ENCODE measurements at places on chromosomes 16 and 17.

GRCh38 chr17:45848868-45849535 is 4.3 kb downstream of the SPPL2C start:
- no peak for DNase-seq

GRCh38 chr17:76793775-76794174 is 55.9 kb downstream of the MFSD11 start:
- DNase-seq, result peak; percentile 67

- no peak for DNase-seq
Measured at GRCh38 chr16:58028541-58029070, 3.1 kb downstream of the MMP15 start.

- no peak for DNase-seq
Measured at GRCh38 chr16:69116906-69117305, 11.5 kb downstream of the HAS3 start.

DNA sequence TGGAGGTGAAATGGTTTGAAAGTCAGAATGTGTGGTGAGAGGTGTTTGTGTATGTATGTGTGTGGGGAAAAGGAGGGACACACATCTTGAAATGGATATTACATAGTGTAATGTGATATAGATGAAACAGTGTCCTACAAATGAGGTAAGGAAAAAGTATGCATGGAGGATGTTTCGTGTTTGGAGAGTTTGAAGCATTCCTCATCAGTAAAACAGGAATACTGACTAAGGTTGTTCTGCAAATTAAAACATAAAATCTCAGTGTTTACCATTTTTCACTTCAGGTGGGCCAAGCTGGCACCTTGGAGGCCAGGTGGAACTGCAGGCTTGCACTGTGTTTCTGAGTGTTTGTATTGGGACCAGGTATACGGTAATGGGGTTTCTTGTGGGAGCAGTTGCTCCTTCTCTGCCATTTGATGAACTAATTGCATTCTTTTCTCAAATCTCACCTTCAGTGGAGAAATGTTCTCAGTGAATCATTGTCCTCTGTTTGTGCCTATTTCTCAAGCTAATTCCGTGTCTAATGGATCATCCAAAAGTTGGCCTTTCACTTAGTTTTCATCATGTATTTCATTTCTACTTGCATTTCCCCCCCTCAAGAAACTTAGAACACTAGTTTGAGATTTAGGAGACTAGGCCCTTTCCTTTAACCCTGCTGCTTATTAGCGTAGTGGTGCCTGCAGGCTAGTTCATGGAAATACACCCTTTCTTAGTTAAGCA is 8.2 kb upstream of the TBKBP1 start:
- DNase-seq, result no peak

DNA sequence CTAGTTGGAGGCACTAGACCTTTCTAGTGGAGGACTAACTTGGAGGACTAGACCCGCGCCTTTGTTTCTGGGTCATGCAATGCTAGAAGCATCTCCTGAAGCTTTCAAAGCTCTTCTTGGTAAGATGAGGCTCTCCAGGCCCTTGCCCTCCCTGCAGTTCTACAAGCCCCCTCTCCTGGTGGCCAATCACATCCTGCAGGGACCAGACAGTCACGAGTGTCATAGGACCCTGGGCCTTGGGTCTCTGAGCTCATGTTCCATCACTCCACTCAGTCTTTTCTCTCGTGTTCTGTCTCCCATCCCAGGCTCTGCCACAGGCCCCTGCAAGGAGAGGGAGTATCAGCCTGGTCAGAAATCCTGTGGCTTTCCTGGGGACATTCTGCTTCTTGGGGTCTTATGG is 119.6 kb downstream of the CYLD start:
- no peak for DNase-seq

GRCh38 chr16:88749358-88749757 is 35.7 kb downstream of the PIEZO1 start:
- DNase-seq, result no peak

GRCh38 chr17:4316648-4317047 is 49.8 kb downstream of the UBE2G1 start:
- no peak for DNase-seq

- peak; percentile 83 for DNase-seq
Measured at GRCh38 chr17:69581061-69581961, 166.8 kb downstream of the MAP2K6 start.

DNA sequence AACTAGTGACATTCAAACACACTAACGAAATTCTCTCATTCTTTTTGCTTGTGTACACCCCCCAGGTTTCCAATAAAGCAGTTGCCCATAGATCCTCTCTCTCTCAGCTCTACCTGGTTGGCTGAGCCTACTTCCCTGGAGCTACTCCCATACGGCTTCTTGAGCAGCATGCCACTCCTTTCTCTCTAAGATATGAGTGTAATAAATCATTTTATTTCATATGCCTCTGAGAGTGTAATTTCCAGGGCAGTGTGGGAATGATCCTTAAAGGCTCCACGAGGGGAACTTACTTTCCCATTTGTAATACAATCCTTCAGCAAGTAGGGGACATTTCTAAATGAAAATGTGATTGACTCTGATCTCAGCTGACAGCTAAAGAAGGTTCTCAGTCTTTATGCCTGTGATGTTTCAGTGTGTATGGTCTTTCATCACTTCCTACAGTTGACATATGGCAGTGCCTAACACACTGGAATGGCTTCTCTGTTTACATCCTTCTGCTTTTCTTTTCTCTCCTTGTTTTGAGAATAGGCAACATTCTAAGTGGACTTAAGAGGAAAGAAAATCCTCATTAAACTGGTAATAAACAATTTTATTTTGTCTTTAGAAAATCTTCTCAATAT is 1194.3 kb upstream of the CDH8 start:
- no peak for DNase-seq

GRCh38 chr16:679814-680624 is at the start of gene STUB1:
STUB1 (plus strand) TSS chr16:680410; CDS start chr16:680526, 116 bp downstream.
- DNase-seq, result peak; percentile 81

- DNase-seq, result peak; percentile 11
Measured at GRCh38 chr17:3639981-3640596, 3.5 kb downstream of the CTNS start.
